Activated CD8-positive, alpha-beta memory T cell treated with anti-CD3 and anti-CD28 coated beads for 4 hours (primary cell): ENCODE measurements at places on chromosomes 13 and 19.

DNA sequence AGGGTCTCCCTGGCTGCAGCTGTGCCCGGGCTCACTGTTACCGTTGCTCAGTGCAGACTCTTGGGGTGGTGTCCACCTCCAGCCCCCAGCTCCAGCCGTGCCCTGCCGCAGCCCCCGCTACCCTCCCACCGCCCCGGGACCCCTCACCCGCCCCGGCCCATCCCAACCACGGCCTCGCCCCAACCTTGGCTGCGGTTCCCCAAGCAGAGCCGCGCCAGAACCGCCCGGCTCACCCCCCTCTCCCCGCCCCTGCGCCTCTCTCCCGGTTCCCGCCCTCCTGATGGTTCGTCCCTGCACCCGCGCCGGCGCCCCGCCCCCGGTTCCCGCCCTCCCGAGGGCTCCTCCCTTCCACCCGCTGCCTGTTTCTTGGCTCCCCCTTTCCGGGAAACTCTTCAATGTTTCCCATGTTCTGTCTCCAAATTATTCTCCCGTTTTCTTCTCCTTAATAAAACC is 40.3 kb downstream of the ANKRD10 start:
- DNase-seq = no peak

DNA sequence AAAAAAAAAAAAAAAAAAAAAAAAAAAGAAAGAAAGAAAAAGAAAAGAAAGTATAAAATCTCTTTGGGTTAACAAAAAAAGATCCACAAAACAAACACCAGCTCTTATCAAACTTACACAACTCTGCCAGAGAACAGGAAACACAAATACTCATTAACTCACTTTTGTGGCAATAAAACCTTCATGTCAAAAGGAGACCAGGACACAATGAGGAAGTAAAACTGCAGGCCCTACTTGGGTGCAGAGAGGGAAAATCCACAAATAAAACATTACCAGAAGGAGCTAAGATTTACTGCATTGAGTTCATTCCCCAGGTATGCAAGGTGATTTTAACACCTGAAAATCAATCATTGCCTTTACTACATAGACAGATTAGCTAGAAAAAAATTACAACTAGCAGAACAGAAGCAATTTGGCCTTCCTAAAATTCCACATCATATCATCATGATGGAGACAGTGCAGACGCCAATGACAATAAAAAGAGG is 9.6 kb upstream of the CEACAM5 start:
- DNase-seq = no peak

DNA sequence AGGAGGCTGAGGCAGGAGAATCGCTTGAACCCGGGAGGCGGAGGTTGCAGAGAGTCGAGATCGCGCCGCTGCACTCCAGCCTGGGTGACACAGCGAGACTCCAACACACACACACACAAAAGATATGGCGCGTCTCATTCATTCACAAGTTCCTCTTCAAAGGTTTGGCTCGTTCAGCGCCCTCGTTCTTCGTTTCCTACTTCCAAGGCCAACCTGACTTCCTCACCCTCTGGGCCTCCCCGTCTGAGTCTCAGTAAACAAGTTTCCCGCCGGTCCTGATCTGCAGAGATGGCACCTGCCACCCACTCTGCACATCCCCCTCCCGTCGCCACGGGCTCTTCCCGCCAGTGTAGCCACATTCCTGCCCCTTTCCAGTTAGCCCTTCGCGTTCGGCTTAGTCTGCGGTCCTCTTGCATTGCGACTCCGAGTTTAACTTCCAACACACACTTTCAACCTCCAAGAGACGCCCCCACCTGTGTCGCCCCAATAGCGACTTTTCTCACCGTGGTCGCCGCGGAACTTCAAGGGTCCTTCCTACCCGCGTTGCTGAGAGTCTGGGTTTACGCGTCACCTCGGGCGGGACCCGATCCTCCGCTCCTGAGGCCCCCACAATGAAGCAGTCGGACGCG is 1.3 kb upstream of the BSG start:
- peak; percentile 20 for DNase-seq

- DNase-seq = no peak
Observed at GRCh38 chr13:36536546-36536945, 104.3 kb downstream of the CCNA1 start.

- DNase-seq = no peak
Observed at GRCh38 chr19:3995607-3996006, 10.3 kb upstream of the EEF2 start.

DNA sequence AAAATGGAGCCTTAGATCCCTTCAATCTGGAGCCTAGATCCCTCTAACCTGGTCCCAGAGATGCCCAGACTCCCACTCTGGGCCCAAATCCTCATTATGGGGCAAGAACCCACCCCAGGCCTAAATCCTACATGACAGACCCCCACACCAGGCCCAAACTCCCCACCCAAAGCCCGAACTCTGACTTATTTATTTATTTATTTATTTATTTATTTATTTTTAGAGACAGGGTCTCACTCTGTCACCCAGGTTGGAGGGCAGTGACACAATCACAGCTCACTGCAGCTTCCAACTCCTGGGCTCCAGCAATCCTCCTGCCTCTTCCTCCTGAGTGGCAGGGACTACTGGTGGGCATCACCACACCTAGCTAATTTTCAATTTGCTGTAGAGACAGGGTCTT is 12.0 kb downstream of the FBN3 start:
- DNase-seq = no peak
